RKO (cell line): ENCODE measurements at places on chromosomes 5 and 9.

- DNase-seq: no peak
Measured at GRCh38 chr9:10079284-10079964, 533.4 kb downstream of the PTPRD start.

DNA sequence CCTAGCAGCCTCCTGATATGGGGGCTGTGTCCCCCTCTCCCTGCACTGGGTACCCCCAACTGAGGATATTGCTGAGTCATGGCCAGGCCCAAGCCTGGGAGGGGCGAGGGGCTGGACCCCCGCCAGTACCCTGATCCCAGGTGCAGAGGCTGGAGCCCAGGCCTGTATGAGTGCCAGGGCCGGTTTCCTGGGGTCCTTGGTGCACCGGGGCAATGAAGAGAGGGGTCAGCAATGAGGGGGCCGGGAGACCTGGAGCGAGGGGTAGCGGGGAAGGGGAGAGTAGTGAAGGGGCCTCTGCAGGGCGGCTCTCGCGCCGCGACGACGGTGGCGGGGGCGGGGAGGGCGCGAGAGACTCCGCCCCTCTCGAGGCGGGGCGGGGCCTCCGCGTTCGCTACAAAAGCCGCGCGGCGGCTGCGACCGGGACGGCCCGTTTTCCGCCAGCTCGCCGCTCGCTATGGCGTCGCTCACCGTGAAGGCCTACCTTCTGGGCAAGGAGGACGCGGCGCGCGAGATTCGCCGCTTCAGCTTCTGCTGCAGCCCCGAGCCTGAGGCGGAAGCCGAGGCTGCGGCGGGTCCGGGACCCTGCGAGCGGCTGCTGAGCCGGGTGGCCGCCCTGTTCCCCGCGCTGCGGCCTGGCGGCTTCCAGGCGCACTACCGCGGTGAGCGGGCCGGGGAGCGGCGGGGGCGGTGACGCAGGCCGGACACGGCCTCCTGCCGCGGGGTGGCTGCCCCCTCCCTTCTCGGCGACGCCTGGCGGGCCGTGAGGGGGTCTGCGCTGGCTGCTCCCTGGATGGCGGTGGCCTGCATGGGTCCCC is at the start of gene SQSTM1:
Gene SQSTM1 (plus strand): TSS at position 423 of the 815 bp plus-strand sequence. CDS start 32 bp downstream, at position 455.
- peak; percentile 76 for DNase-seq

GRCh38 chr5:38715696-38716095 is 130.1 kb upstream of the OSMR start:
- DNase-seq: no peak

DNA sequence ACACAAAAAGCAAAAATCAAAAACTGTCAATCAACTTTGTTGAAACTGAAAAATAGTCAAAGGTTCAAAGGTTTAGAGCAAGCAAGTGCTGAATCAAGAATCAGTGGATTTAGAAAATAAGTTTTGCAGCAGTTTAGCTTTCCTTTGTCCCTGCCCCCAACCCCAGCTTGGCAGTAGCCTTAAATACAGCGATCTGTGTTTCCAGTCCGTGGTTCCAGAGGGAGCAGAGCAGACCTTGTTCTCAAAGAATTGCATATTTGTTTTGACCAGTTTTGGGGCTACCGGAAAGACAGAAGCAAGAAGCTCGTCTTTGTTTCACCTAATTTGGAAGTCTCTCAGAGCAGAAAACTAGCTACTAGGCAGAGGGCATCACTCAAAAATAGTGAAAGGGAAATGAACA is 57.2 kb upstream of the PRDM9 start:
- no peak for DNase-seq

- DNase-seq: no peak
Measured at GRCh38 chr9:72005451-72005850, 55.0 kb downstream of the C9orf57 start.
